ENCODE measurements at places on chromosomes 5 and 9.

- DNase-seq = no peak
Observed at GRCh38 chr5:34574936-34575467, 81.1 kb upstream of the RAI14 start.

GRCh38 chr9:6926436-6926835, 168.7 kb downstream of the KDM4C start:
- no peak for DNase-seq

GRCh38 chr5:59346982-59347381, 546.5 kb downstream of the PDE4D start:
- DNase-seq = no peak

- DNase-seq = no peak
Observed at GRCh38 chr5:76084496-76085242, 1.5 kb downstream of the SV2C start.

DNA sequence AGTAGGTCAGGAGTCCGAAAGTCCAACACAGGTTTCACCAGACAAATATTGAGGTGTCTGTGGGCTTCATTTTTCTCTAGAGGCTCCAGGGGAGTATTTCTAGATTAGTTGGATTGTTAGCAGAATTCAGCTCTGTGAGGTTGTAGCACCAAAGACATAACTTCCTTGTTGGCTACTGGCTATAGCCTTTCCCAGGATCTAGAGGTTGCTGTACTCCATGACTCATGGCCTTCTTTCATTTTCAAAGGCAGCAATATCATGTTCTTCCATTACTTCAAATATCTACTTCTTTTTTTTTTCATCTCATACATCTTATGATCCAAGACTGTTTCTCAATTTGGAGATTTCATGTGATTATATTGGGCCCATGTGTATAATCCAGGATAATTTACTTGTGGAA, 404.0 kb upstream of the FAM174A start:
- DNase-seq = no peak

DNA sequence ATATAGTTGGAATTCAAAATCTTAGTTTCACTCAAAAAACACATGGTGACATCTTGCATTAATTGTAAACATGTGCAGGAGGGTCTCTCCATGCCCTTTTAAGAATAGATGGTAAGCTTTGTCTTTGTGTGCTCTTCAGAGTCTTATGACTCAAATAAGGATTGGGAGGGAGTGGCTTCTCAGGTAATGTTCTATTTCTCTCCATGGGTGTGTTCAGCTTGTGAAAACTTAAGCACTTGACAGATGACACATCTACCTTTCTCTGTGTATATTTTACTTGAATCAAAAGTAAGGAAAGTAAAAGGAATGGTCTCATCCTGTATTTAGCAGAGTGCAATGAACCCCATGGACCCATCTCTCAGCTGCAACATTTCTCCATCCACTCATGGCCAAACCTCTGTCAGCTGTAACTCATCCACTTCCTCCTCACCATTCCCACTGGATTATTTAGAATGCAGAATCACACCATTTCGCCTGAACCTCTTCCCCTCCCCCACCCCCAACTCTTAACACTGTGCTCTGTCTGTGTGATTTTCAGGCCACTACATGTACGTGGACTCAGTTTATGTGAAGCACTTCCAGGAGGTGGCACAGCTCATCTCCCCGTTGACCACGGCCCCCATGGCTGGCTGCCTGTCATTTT, 82.1 kb downstream of the MAMDC2 start:
- DNase-seq = no peak

GRCh38 chr9:6014670-6015270, 654 bp downstream of the RANBP6 start:
- DNase-seq = no peak

- DNase-seq = peak; percentile 84
Observed at GRCh38 chr9:81557452-81558090, 131.8 kb downstream of the TLE1 start.

DNA sequence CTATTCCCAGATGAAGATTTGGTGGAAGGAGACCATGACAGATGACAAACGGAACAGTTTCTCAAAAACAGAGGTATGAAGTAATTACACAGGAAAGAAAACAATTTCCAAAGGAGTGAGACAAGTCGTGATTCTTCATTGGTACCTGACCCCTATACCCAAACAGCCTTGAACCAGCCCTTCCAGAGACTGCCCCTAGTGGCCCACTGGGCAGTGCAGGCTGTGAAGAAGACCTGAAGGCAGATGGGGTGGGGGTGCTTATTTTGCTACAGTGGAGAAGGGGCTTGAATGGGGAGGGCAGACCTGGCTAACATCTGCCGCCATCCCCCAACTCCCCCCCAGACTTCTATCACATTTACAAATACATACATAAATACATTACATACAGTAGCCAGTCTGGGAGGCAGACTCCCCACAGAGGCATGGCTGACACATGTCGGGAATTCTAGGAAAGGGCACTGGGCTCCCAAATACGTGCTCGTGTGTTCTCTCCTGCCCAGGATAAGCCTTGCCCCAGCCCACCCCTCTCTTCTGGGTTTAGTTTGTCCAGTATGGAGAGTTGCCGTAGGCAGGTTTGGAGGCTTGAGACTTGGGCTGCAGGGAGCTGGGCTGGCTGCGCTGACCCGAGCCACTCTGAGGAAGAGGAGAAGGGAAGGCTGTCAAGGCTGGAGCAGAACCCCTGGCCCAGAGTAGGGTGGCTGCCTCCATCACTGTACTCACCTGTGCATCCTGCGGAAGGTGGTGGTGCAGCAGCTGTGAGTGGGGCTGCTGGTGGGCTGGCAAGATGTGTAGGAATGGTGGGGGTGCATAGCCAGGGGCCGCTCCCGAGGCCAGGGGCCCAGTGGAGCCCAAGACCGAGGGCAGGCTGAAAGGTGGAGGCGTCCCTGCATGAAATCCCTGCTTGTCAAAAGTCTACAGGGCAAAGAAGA, 105.3 kb downstream of the UBE2R2 start:
- no peak for DNase-seq

DNA sequence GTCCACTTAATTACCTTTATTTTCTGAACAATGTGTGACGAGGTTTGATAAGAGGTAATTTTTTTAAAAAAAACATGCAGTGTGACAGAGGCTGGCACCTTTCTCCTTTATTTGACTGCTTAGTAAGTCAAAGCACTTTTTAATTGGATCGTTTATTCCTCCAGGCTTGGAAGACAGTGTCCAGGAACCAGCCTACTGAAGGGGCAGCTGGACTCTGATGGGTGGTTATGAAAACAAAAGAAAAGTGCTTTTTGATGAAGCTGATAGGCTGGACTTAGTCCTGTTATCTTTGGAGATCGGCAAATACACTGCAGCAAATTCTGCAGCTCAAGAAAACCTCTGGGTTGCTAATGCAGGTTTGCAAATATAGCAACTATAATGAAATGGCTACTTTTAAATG, 141.7 kb downstream of the DCP2 start:
- DNase-seq = no peak

DNA sequence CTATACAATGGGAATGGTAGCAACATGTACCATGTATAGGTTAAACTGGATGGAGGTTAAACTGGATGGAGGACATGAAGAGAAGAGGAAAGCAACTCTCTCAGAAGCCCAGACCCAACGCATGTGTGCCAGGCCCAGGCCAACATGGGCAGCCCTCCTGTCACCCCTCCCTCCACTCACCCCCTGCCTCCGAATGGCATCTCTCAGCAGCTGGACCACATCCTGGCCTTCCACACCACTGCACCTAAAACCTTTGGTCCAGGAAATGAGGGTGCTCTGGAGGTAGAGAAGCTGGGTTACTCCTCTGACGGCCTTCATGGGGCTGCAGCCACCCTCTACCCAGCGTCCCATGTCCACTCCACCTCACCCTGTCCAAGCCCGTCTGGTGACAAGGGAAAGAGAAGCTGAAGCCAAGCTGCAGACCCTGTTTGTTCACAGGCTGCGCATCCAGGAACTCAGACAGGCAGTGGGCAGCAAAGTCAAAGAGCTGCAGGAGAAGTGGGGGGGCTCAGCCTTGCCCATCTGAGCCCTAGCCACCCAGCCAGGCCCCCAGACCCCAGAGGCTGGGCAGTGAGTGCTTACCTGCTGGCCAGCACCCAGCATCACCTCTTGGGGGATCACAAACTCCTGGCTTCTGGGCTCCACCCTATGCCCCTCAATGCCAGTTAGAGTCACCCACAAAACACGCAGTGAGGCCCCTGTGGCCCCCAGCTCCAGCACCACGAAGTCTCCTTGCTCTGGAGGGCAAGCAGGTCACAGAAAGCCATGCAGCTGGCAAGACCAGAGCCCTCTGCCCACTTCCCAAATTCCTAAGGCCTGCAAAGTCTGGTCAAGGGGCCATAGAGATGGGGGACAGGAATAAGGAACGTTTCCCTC, 8.5 kb downstream of the HK3 start:
- no peak for DNase-seq

GRCh38 chr9:19720377-19720776, 68.5 kb downstream of the SLC24A2 start:
- peak; percentile 0 for DNase-seq

GRCh38 chr9:19992556-19992955, 203.7 kb upstream of the SLC24A2 start:
- peak; percentile 30 for DNase-seq

- DNase-seq = no peak
Observed at GRCh38 chr5:139958432-139959148, 84.5 kb downstream of the NRG2 start.

GRCh38 chr5:151255621-151256286, 2.8 kb downstream of the GM2A start:
- no peak for DNase-seq

DNA sequence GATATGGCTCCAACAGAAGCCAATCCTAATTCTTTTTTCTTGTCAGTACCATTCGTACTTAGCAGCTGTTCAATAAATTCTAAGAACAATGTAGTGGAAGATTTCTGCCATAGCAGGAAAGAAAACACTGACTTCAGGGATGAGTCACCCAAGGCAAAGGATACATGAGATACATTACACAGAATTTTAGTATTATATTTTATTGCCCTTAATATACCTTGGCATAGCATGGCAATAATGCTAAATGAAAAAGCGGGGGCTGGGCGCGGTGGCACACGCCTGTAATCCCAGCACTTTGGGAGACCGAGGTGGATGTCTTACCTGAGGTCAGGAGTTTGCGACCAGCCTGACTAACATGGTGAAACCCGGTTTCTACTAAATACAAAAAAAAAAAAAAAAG, 619.1 kb upstream of the DAB2 start:
- no peak for DNase-seq

- no peak for DNase-seq
Observed at GRCh38 chr9:7461791-7462190, 337.8 kb downstream of the DMAC1 start.

DNA sequence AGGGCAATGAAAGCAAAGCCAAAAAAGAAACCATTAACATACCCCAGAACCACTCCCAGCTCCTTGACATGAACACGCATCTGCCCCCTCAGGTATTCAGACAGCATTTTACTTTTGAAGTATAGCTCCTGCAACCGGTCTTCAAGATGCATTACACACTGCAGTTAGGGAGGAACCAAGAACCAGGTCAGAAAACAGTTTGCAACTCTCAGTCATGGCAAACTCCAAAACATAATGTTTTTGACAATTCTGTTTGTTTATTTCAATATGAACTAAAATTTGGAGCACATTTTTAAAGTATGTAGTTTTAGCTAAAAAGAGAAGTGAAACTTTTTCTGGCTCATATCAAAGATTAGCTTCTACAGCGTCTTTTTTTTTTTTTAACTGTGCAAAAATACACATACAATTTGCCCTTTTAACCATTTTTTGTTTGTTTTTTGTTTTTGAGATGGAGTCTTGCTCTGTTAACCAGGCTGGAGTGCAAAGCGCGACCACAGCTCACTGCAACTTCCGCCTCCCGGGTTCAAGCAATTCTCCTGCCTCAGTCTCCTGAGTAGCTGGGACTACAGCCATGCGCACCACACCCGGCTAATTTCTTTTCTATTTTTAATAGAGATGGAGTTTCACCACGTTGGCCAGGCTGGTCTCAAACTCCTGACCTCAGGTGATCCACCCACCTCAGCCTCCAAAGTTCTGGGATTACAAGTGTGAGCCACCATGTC, 12.2 kb upstream of the RAPGEF6 start:
- DNase-seq = no peak

- DNase-seq = no peak
Observed at GRCh38 chr5:35819026-35819425, 37.7 kb upstream of the IL7R start.

DNA sequence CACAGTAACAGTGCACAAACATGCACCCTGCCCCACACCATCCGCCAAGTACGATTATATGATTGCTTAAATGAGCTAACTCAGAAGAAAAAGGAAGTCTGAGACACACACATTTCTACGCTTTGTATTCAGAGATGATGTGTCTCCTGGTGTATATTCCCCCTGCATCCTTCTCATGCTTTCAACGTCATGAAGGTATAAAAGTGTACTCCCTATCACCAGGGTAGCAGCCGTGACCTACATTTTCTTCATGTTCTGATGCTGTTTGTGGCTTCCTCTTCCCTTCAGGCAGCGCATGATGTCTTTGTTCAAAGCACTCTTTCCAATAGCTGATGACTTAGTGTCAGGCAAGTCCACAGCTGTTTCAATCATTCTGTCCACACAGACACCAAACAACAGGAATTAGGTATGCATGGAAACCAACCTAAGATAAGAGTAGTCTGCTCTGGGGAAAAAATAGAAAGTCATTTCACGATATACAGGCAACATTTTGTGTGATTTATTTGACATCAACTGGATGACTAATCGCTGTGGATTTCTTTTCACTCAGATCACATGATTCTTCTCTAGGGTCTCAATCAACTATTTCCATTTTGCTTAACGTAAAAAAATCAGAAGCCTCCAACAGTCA, 269.4 kb upstream of the PTGER4 start:
- peak; percentile 49 for DNase-seq

DNA sequence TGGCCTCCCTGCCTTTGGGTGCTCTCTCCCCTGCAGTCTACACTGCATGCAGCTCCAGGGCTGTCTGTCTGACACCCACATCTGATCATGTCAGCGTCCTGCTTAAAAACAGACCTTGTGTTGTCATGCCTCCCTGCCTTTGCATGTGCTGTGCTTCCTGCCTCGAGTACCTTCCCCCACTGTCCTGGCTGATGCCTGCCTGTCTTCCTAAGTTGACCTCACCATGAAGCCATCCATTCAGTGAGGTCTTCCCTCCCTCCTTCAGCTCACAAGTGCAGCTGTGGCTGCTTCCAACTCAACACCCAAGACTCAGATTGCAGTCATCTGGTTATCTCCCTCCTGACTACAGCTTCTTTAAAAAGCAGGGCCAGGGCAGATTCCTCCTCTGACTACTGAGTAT, 5.5 kb downstream of the ANGPTL2 start:
- no peak for DNase-seq

DNA sequence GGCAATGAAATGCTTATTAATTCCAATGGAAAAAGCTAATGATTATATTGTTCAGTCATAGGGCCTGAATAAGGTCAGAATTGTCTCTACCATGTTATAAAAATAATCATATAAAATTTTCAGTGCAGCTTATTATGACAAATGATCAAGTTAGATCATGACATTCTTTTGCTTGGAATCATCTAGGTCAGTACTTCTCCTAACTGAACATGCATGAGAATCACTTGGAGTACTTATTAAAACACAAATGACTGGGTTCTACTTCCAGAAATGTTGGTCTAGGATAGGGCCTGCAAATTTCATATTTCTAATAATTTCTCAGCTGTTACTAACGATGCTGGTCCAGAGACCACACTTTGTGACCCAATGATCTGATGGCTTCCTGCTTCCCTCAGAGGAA, 806.0 kb upstream of the ZNF608 start:
- no peak for DNase-seq

GRCh38 chr5:13866792-13867191, 77.7 kb downstream of the DNAH5 start:
- DNase-seq = peak; percentile 6

GRCh38 chr9:137682428-137683105, 63.8 kb downstream of the EHMT1 start:
- DNase-seq = no peak

Measured in fibroblast of skin of left biceps (primary cell).